SK-N-SH treated with all-trans-retinoic acid at 6 μM for 48 hours (cell line): ENCODE measurements at places on chromosomes 6 and 20.

DNA sequence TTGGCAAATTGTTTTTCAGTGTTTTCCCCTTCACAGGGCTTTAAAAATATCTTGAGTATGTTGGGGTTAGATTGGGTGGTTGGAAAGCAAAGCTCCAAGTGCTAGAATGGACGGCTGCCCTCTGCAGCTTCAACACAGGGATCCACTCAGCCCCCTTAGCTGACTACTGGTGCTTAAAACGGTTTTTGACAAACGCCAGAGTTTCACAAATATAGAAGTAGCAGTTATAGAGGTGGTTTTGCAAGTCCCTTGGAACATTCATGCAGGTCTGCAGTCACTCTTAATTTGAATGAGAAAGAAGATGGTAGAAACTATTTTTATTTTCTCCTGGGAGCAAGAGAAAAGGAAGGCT is 175.9 kb downstream of the ARID1B start:
- ATAC-seq: peak; percentile 53

- peak; percentile 84 for ATAC-seq
These were observed 79.0 kb downstream of the SYNJ2 start for GRCh38 chr6:158060455-158061360.

- no peak for ATAC-seq
These were observed 7.0 kb downstream of the EYA2 start for GRCh38 chr20:46901638-46902037.

GRCh38 chr6:33632558-33633039 is 11.5 kb downstream of the ITPR3 start:
- peak; percentile 72 for ATAC-seq

GRCh38 chr20:17939622-17940223 is 28.9 kb downstream of the SNX5 start:
- ATAC-seq: peak; percentile 18

DNA sequence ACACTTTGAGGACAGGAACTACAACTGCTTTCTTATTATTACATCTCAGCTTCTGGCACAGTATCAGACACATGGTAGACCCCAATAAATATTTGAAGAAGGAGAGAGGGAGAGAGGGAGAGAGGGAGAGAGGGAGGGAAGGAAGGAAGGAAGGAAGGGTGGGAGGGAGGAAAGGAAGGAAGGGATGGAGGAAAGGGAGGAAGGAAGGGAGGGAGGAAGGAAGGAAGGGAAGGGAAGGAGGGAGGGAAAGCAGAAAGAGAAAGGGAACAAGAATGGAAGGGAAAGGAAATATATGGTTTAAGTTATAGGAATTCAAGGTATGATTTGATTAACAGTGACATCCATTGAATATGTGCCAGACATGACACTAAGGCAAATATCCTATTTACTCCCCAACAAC is 402.1 kb downstream of the KIF16B start:
- no peak for ATAC-seq
